Testis (tissue), 5 donors: ENCODE measurements at places on chromosomes 11 and 22.

- DNase-seq = peak; percentile 34
Observed at GRCh38 chr11:130510407-130511006, 62.1 kb downstream of the ADAMTS15 start.

DNA sequence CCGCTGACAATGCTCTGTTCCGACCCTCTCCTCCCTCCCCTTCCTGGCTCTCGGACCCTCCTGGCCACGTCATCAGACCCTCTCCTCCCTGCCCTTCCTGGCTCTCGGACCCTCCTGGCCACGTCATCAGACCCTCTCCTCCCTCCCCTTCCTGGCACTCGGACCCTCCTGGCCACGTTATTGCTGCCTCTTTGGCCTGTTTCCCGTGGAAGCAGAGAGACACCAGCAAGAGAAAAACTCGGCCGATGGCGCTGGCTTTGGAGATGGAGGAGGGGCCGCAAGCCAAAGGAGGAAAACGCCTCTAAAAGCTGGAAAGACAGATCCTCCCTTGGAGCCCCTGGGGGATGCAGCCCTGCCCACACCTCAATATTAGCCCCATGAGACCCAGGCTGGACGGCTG lies 463.3 kb downstream of the BRD1 start:
- no peak for DNase-seq

GRCh38 chr11:75667255-75667830 lies 1.5 kb downstream of the MAP6 start:
- peak; percentile 52 for DNase-seq

- DNase-seq = no peak
Observed at GRCh38 chr22:24433001-24433827, 5.8 kb downstream of the ADORA2A start.

GRCh38 chr11:118436639-118437207 lies 431 bp downstream of the KMT2A start:
- DNase-seq = no peak

GRCh38 chr11:32511926-32512325 lies 71.7 kb upstream of the EIF3M start:
- DNase-seq = no peak

DNA sequence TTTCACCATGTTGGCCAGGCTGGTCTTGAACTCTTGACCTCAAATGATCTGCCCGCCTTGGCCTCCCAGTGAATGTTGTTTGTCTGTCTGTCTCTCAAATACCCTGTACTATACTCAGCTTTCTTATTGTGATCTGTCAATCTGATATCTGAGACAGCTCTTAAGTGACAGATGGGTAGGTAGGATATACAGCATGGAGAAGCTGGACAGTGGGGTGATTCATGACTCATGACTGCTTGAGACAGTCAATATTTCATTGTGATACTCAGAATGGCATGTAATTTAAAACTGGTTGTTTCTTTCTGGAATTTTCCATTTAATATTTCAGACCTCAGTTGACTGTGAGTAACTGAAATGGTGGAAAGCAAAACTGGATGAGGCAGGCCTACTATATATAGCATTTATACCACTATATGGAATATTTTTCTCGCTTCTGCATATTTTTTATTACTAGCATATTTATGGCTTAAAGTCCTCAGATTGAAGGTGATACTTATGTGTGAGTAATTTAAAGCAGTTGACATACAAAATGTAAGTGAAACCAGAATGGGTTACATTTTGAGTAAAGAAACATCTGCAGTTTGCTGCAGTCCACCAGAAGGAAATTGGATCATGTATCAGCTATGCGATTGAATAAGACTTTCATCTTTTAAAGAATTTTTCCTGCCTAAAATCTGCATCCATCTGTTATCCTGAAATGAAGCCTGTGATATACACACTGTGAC lies 22.3 kb downstream of the ARHGAP42 start:
- DNase-seq = no peak
